ENCODE measurements at places on chromosomes 6 and 20.

- no peak for DNase-seq
Measured at GRCh38 chr6:22530506-22530905, 38.9 kb upstream of the HDGFL1 start.

DNA sequence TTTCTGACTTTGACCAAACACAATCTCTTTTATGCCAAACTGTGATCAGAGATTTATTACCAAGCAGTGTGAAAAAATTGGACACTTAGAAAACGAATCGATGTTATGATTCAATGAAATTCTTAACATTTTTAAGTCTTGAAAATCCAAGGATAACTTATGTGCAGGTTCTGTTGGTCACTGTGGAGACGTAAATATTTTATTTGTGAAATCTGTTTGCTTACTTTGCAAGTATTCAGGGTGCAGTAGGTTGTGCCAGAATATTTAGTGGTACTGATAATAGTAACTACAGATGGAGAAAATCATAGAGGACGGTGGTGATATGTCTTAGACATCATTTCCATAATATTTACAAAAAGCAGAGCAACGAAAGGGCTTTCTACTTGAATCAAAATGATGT lies 97.3 kb downstream of the BMP2 start:
- no peak for DNase-seq

- no peak for DNase-seq
Measured at GRCh38 chr20:62051144-62051543, 14.5 kb downstream of the TAF4 start.

GRCh38 chr6:165732696-165733488 lies 69.9 kb upstream of the PDE10A start:
- no peak for DNase-seq

- peak; percentile 46 for DNase-seq
Measured at GRCh38 chr6:149843051-149843633, 21.0 kb downstream of the LRP11 start.

- no peak for DNase-seq
Measured at GRCh38 chr6:132465530-132466485, 47.1 kb downstream of the STX7 start.
